ENCODE measurements at places on chromosomes 3 and 15.

DNA sequence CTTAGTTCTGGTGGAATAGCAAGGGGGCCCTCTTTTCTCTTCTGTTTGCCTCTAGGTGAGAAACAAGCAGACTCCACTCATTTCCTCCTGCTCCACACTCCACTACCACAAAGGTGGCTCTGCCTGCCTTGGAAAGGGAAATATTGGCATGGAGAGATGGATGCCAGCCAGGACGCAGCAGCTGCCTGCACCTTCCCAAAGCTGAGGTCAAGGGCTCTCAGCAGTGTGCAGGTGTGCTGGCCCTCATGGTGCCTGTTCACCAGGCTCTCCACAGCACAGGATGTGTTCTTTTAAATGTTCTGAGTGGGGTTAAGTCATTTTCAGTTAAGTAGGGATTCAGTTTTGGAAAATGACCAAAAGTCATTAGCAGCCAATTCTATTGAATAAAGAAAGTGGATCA is 211.2 kb upstream of the STRIT1 start:
- DNase-seq: no peak

DNA sequence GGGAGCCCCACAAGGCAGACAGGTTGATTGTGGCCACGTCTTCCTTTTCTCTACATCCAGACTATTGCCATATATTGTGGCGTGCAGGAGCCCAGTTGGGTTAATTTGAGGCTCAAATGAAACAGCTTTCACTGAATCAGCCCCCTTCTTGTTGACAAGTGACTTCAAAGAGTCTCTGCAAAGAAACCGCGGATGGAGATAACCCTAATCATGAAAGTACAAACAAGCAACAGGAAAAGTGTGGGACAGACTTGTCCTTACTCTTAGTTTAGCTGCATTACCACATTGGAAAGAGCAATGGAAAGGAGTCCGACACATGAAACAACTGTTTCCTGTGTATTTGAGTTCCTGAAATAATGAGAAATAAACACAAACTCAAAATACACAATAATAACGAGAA is 3.3 kb downstream of the TMEM40 start:
- DNase-seq: no peak

DNA sequence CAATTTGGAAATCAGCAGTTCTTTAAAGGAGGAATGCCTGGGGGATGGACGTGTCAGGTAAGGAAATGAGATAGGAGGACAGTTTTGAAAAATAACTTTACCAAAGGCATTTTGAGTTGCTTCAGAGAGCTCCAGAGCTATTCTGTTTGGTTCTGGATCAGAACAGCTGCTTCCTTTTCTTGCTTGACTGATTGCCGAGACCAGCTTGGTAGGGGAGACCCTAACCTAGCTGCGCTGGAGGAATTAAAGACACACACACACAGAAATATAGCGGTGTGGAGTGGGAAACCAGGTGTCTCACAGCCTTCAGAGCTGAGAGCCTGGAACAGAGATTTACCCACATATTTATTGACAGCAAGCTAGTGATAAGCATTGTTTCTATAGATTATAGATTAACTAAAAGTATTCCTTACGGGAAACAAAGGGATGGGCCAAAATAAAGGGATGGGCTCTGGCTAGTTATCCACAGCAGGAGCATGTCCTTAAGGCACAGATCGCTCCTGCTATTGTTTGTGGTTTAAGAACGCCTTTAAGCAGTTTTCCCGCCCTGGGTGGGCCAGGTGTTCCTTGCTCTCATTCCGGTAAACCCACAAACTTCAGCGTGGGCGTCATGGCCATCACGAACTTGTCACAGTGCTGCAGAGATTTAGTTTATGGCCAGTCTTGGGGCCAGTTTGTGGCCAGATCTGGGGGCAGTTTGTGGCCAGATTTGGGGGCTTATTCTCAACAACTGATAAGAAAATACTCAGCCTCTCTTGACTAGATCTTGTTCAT is 556.0 kb downstream of the ROBO1 start:
- no peak for DNase-seq

DNA sequence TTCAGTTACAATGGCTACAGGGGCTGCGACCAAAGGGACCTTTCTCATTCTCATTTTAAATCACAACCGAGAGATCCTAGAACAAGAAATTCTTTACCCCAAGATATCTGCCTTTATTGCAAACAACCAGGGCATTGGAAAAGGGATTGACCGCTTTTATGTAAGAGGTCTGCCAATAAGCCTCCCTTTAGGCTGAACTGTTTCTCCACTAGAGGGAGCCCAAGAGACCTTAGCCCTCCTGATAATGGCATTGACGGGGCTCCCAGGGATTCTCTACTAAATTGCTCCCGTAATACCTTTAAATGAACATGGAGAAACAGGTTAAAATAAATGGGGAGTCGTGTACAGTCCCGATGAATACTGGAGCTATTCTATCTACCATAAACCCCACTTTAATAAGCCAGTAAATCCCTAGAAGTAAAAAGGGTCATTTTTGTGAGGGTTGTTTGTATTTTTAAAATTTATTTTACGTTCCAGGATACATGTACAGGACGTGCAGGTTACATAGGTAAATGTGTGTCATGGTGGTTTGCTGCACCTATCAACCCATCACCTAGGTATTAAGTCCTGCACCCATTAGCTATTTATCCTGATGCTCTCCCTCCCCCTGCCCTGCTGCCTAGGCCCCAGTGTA is 7.5 kb upstream of the IGSF10 start:
- no peak for DNase-seq

- DNase-seq: no peak
Observed at GRCh38 chr3:55491296-55491816, 4.2 kb upstream of the WNT5A start.

DNA sequence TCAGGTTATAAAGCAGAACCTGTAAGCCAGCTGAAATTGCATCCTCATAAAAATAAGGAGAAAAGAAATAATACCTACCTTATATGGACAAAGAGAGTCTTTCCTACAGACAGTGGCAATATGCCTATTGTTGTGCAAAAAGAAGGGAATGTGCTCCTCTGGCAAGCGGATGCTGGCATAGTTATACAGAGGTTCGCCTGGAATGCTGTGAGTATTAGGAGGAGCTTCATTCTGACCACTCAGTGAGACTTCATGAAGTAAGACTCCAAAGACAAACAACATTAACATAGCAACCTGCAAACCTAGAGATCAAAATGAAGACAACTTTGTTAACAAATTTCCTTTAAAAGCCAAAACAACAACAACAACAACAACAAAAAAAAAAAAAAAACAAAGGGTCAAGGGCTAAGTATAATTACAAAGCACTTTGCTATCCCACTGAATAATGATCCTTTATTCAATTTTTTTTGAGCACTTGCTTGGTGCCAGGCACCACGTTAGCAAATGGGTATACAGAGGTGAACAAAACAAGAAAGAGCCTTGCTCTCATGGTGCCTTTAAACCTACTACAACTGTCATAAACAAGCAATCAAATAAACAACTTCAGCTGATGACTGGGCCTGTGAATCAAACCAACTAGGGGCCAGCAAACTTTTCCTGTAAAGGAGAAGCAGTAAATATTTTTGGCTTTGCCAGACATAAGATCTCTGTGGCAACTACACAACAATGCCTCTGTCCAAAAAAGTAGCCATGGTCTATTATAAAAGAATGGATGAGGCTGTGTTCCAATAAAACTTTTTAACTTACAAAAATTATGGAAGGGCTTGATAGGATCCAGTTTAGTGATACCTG is 3.7 kb downstream of the EOGT start:
- DNase-seq: no peak

DNA sequence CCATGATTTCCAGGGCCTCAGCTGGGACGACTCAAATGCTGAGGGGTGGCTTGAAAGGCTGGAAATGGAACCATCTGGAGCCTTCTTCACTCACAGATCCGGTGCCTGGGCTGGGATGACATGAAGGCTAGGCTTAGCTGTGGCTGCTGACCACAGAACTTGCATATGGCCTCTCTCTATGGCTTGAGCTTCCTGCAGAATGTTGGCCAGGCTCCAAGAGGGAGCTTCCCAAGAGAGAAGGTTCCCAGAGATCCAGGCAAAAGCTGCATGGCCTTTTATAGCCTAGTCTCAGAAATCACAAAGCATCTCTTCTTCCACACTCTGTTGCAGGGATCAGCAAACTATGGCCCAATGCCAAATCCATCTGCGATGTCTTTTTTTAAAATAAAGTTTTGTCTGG is 44.8 kb downstream of the GATM start:
- DNase-seq: no peak

DNA sequence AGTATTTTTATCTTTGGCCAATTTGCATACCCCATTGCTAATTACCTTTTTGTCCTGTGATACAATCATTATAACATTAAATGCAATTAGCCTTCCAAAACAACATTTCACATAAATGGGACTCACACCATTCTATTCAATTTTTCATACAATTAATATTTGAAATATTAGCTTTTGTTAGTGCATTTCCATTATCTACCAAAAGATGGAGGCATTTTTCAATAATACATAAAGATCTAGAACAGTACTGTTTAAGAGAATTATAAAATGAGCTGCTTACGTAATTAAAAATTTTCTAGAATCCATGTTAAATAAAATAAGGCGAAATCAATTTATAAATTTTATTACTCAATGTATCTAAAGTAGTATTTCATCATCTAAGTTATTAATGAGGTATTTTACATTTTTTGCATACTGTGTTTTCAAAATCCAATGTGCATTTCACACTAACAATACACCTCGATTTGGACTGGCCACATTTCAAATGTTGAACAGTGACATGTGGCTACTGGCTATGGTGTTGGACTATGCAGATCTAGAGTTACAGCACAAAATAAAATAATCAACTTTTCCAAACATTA is 74.3 kb downstream of the TJP1 start:
- DNase-seq: no peak

DNA sequence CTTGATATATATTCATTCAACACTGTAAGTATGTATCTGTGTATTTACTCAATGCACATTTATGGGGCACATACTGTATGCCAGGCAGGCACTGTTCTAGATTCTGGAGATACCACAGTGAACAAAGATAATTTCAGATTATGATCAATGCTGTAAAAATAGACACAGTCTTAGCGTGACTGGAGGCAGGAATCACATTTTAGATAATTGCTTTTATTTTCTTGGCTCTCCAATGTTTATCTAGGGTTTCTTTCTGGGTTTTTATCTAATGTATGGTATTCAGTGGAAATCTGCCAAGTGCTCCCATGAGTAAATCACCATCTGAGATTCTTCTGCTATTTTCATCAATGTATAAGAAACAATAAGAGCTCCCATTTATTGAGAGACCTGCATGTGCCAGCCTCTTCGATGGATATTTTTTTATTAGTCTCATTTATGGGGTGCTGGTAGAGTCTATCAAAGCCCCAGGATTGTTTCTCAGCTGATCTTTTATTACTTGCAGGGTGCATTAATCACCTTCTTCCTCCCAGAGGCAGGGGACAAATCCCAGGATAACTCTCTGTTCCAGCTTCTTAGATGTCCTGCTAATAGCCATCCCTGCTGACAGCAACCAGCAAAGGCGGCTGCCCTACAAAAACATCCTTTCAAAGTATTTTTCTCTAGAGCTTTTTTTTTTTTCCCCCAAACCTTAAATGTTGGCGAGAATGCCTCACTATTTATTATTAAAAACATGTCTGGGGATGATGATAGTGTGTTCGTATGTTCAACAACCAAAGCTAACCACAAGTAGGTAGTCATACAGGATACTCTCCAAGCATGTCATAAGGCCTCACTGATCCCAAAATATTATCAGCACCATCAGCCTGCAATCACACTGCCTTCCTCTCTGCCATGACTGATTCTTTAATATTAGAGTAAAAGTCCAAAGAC is 331.0 kb upstream of the RASGRP1 start:
- no peak for DNase-seq

GRCh38 chr15:88878720-88879184 is 16.6 kb downstream of the HAPLN3 start:
- no peak for DNase-seq

DNA sequence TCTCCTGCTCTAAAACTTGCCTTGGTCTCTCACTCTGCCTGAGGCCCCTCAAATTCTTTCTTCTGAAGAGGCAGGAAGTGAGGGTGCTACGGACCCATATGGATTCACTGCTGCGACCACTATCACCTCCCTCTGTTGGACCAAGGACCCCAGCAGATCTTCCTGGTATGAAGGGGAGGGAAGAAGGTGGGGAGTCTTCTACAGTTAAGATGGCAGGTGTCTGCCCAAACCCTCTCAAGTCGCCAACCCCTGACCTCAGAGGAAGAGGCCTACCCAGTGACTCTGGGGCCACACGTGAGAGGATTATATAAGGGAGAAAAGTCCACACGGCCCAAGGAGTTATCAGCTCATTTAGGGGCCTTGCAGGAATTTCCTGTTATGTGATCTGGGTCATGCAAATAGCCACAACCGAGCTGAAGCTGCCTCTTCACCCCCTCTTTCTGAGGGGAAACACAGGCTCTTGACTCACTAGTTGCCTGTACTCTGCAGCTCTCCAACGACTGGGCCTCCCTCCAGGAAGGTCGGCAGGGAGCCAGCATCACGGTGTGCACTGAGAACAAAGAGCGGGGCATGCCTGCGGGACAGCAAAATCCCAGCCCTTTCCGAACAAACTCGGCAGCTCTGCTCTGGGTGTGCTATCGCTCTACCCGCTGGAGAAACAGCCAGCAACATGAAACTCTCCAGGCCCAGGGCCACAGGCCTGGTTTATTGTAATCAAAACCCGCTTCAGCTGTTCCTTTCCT is 116.0 kb downstream of the XXYLT1 start:
- DNase-seq: no peak
